ENCODE measurements at places on chromosomes 16 and 17. TPM values are rescaled to one million over a fixed set of nuclear protein-coding genes. Genes with fewer than 3 reads are reported as not detected.

- DNase-seq, result no peak
- no peak overlapping the region for H3K4me3 ChIP-seq
- H3K36me3 ChIP-seq, result no peaks in the 10 kb centered on the region
Measured at GRCh38 chr16:35194681-35195080, 1735.3 kb downstream of the TP53TG3F start.

- H3K27me3 ChIP-seq, result no peaks in the 10 kb centered on the region
- H3K4me3 ChIP-seq, result no peak overlapping the region
- H3K27ac ChIP-seq, result no peak overlapping the region
- H3K36me3 ChIP-seq, result peaks cover 10% of the 10 kb centered on the region
Measured at GRCh38 chr16:1357906-1358566, 6.3 kb downstream of the GNPTG start.

GRCh38 chr16:71700831-71701230 lies 23.7 kb downstream of the PHLPP2 start:
- H3K27ac ChIP-seq, result no peak overlapping the region
- H3K27me3 ChIP-seq, result no peaks in the 10 kb centered on the region
- H3K4me1 ChIP-seq, result no peaks in the 10 kb centered on the region
- no peak overlapping the region for H3K4me3 ChIP-seq

HOXB6 gene
- total RNA-seq, result not detected

GRCh38 chr17:57599271-57600045 lies 145.6 kb downstream of the CCDC182 start:
- H3K27ac ChIP-seq, result no peak overlapping the region
- H3K4me1 ChIP-seq, result peaks cover under 1% of the 10 kb centered on the region
- H3K36me3 ChIP-seq, result no peaks in the 10 kb centered on the region
- no peaks in the 10 kb centered on the region for H3K27me3 ChIP-seq

DNA sequence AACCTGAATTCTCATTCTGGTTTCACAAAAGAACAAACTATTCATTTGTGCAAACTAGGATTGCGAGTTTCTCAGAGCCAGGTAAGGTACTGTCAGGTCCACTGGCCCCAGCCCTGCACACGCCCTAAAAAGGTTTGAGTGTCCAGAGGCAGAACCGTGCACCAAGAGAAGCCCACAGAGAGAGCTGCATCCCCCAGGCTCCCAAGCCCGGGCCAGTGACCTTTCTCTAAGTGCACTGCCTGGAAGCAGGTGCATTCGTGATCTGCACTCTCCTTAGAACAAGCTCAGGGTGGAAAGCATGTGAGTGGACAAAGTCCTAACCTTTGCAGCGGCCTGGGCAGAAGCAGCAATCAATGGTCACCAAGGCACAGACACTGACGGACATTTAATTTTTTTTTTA lies 26.8 kb downstream of the MEAK7 start:
- no peak overlapping the region for H3K4me3 ChIP-seq
- no peaks in the 10 kb centered on the region for H3K4me1 ChIP-seq
- H3K27ac ChIP-seq, result no peak overlapping the region
- DNase-seq, result peak; percentile 10

ZPBP2 gene
- not detected for total RNA-seq

SLC5A2 gene
- 1.1 TPM for total RNA-seq

- DNase-seq, result no peak
- no peaks in the 10 kb centered on the region for H3K27me3 ChIP-seq
- H3K4me3 ChIP-seq, result no peak overlapping the region
Measured at GRCh38 chr16:83579436-83579835, 228.3 kb upstream of the HSBP1 start.

DNA sequence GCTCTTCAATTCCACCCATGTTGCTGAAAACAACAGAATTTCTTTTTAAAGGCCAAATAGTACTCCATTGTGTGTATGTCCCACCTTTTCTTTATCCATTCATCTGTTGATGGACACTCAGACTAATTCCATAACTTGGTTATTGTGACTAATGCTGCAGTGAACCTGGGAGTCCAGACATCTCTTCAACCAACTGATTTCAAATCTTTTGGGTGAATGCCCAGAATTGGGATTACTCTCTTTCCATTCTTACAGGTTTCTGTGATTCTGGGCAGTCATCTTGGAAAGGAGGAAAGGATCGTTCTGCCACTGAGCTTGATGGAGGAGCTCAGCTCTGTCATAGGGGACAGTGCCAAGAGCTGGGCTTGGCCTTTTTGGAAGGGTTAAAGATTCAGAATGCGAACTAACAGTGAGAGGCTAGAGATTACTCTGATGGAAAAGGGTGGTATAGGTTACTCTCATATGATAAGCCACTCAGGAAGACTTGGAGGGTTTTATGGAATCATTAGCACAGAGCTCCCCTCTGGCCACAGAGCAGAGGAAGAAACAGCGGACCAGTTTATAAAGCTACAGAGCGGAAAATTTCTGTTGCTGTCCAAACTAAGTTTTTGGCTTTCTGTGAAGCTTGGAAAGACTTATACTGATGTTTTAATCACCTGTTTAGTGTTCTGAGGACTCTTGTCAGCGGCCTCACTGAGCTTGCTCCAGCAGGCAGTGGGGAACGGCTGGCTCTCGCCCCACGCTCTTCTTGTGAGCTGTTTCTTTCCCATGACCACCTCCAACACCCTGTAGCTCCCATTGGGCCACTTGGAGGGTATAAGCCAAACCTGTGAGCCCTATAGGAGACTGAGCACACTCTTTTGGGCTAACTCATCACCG lies 48.3 kb downstream of the HIC1 start:
- no peaks in the 10 kb centered on the region for H3K4me1 ChIP-seq
- DNase-seq, result no peak
- H3K4me3 ChIP-seq, result no peak overlapping the region
- no peaks in the 10 kb centered on the region for H3K27me3 ChIP-seq
- no peaks in the 10 kb centered on the region for H3K36me3 ChIP-seq

- peak; percentile 61 for DNase-seq
- no peak overlapping the region for H3K27ac ChIP-seq
- H3K4me3 ChIP-seq, result no peak overlapping the region
- H3K36me3 ChIP-seq, result no peaks in the 10 kb centered on the region
- H3K27me3 ChIP-seq, result peaks cover 100% of the 10 kb centered on the region
Measured at GRCh38 chr17:61402978-61403800, 3.5 kb downstream of the TBX2 start.

FBXW10 gene
- total RNA-seq, result not detected

DNA sequence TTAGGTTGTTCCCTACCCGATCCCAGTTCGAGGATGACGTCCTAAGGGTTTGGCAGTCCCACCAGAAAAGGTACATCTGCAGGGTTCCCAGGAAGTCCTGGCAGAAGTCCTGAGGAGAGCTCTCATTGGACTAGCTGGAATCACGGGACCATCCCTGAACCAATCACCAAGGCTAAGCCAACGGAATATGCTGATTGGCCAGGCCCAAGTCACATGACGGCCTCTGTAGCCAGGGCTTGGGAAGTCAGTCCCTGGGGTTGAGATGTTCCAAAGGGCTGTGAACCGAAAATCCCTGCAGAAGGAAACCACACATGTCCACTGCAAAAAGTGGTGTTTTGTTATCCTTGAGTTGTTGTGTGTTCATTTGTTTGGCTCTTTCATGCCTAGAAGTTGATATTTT lies 68.2 kb upstream of the ZNF423 start:
- H3K27ac ChIP-seq, result no peak overlapping the region

DNA sequence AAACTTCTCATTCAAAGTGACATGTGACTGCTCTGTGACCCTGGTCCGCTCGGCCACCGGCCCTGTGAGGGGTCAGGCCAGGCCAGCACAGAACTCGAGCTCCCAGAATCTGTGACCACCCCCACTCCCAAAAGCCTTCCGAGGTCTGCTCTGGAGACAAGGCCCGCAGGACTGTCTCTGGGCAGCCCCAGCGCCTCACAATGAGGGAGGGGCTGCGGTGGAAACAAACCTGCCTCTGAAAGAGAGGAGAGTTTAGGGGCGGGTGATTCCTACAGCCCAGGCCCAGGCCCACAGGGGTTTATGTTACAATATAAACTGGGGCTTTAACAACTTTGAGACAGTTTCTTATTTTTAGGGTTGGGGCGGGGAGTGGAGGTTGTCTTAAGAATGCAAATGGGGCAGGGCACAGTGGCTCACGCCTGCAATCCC lies 19.9 kb downstream of the IGFBP4 start:
- peaks cover 33% of the 10 kb centered on the region for H3K4me1 ChIP-seq
- H3K36me3 ChIP-seq, result no peaks in the 10 kb centered on the region
- no peak overlapping the region for H3K4me3 ChIP-seq
- H3K27ac ChIP-seq, result no peak overlapping the region
- H3K27me3 ChIP-seq, result no peaks in the 10 kb centered on the region

- H3K27me3 ChIP-seq, result no peaks in the 10 kb centered on the region
- no peaks in the 10 kb centered on the region for H3K4me1 ChIP-seq
- H3K36me3 ChIP-seq, result no peaks in the 10 kb centered on the region
- H3K27ac ChIP-seq, result no peak overlapping the region
Measured at GRCh38 chr17:9456330-9456729, 119.3 kb downstream of the STX8 start.

GRCh38 chr17:9209347-9209746 lies 188.0 kb downstream of the NTN1 start:
- no peak overlapping the region for H3K27ac ChIP-seq
- no peak overlapping the region for H3K4me3 ChIP-seq
- H3K36me3 ChIP-seq, result no peaks in the 10 kb centered on the region
- H3K27me3 ChIP-seq, result no peaks in the 10 kb centered on the region

GRCh38 chr17:71423871-71424546 lies 696.8 kb upstream of the SOX9 start:
- no peak for DNase-seq

- peak overlapping the region; percentile 81 for H3K4me3 ChIP-seq
- DNase-seq, result no peak
- H3K27ac ChIP-seq, result no peak overlapping the region
Measured at GRCh38 chr17:37490638-37491614, 1.2 kb downstream of the DUSP14 start.

GRCh38 chr16:55144651-55145050 lies 179.4 kb upstream of the IRX6 start:
- H3K36me3 ChIP-seq, result no peaks in the 10 kb centered on the region
- H3K27me3 ChIP-seq, result no peaks in the 10 kb centered on the region
- H3K27ac ChIP-seq, result no peak overlapping the region
- H3K4me1 ChIP-seq, result peaks cover 3% of the 10 kb centered on the region

GRCh38 chr16:19687279-19687678 lies 30.7 kb downstream of the KNOP1 start:
- no peak for DNase-seq
- no peak overlapping the region for H3K4me3 ChIP-seq
- H3K4me1 ChIP-seq, result no peaks in the 10 kb centered on the region
- no peak overlapping the region for H3K27ac ChIP-seq

- DNase-seq, result no peak
- no peak overlapping the region for H3K4me3 ChIP-seq
- H3K27ac ChIP-seq, result no peak overlapping the region
Measured at GRCh38 chr16:58507195-58507962, 7.4 kb downstream of the NDRG4 start.

- H3K27ac ChIP-seq, result no peak overlapping the region
- no peak for DNase-seq
- no peak overlapping the region for H3K4me3 ChIP-seq
- no peaks in the 10 kb centered on the region for H3K36me3 ChIP-seq
- peaks cover 8% of the 10 kb centered on the region for H3K4me1 ChIP-seq
- no peaks in the 10 kb centered on the region for H3K27me3 ChIP-seq
Measured at GRCh38 chr17:29109477-29110371, 66.8 kb downstream of the PIPOX start.

- peak; percentile 98 for DNase-seq
- H3K4me3 ChIP-seq, result no peak overlapping the region
- no peaks in the 10 kb centered on the region for H3K36me3 ChIP-seq
- no peaks in the 10 kb centered on the region for H3K27me3 ChIP-seq
Measured at GRCh38 chr16:11396241-11397048, 51.2 kb downstream of the RMI2 start.

GRCh38 chr16:57501492-57501891 lies 15.2 kb upstream of the DOK4 start:
- no peaks in the 10 kb centered on the region for H3K36me3 ChIP-seq
- no peak overlapping the region for H3K4me3 ChIP-seq
- no peaks in the 10 kb centered on the region for H3K4me1 ChIP-seq
- no peak overlapping the region for H3K27ac ChIP-seq

DNA sequence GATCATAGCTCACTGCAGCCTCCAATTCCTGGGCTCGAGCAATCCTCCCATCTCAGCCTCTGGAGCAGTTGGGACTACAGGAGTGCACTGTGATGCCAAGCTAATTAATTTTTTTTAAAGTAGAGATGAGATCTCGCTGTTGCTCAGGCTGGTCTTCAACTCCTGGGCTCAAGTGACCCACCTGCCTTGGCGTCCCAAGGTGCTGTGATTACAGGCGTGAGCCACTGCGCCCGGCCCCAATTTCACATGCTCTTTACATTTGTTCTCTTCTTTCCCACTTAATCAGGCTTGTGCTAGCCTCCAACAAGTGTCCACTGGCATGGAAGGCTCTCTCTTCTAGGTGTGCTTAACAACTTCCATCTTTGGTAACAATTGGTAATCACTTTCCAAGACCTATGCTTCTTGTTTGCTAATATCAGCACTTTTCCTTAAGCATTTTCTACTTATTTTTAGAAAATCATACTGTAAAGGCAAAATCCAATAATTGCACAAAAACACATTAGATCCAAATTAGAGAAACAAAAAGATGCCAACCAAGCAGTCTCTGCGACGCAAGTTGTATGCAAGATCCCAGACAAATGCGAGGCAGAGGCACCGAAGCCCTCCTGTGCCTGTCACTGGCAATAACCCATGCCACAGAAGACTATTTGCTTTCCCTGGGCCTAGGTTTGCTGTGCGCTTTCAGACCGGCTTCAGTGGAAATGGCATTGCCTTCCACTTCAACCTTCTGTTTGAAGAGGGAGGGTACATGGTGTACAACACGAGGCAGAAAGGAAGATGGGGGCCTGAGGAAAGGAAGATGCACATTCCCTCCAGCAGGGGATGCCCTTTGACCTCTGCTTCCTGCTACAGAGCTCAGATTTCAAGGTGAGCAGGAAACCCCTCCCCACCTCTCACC lies 52.6 kb downstream of the NOS2 start:
- H3K4me3 ChIP-seq, result no peak overlapping the region
- no peaks in the 10 kb centered on the region for H3K27me3 ChIP-seq
- H3K4me1 ChIP-seq, result no peaks in the 10 kb centered on the region
- DNase-seq, result peak; percentile 81

GRCh38 chr17:62717889-62718288 lies 90.2 kb downstream of the MARCHF10 start:
- peaks cover 3% of the 10 kb centered on the region for H3K4me1 ChIP-seq
- H3K4me3 ChIP-seq, result no peak overlapping the region
- no peaks in the 10 kb centered on the region for H3K36me3 ChIP-seq
- no peak for DNase-seq
- 0 out of 2 replicates have a peak, but pooled peaks cover 1% of the 10 kb centered on the region for H3K27me3 ChIP-seq

PRSS33 gene
- total RNA-seq, result not detected

- no peak for DNase-seq
- H3K36me3 ChIP-seq, result peaks cover 4% of the 10 kb centered on the region
- no peak overlapping the region for H3K4me3 ChIP-seq
- H3K4me1 ChIP-seq, result peaks cover 9% of the 10 kb centered on the region
Measured at GRCh38 chr17:795276-795675, 13.1 kb downstream of the MRM3 start.

DNA sequence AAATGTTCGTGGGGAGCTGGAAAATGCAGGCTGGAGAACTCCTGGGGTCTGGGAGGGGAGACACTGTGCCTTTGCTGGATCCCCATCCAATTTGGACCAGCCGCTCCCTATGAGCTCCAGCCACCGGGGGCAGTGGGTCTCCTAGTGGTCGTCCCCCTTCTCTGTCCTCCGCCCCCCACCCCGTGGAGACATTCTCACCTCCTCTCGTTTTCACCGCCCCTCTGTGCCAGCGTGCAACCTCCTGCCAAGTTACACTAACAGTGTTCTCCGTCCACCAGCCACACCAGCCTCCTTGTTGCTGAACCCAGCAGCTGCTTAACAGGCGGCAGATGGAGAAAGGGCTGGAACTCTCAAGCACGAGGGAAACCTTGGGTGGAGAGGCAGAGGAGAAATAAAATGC lies 67.4 kb upstream of the SOX9 start:
- H3K27me3 ChIP-seq, result no peaks in the 10 kb centered on the region
- H3K27ac ChIP-seq, result no peak overlapping the region
- peak; percentile 49 for DNase-seq
- H3K4me3 ChIP-seq, result no peak overlapping the region
- no peaks in the 10 kb centered on the region for H3K36me3 ChIP-seq
- H3K4me1 ChIP-seq, result no peaks in the 10 kb centered on the region

CDH1 gene
- total RNA-seq, result 319 TPM

All from H1 (cell line).